HuH-7.5 (cell line): ENCODE measurements at places on chromosomes 4 and X.

DNA sequence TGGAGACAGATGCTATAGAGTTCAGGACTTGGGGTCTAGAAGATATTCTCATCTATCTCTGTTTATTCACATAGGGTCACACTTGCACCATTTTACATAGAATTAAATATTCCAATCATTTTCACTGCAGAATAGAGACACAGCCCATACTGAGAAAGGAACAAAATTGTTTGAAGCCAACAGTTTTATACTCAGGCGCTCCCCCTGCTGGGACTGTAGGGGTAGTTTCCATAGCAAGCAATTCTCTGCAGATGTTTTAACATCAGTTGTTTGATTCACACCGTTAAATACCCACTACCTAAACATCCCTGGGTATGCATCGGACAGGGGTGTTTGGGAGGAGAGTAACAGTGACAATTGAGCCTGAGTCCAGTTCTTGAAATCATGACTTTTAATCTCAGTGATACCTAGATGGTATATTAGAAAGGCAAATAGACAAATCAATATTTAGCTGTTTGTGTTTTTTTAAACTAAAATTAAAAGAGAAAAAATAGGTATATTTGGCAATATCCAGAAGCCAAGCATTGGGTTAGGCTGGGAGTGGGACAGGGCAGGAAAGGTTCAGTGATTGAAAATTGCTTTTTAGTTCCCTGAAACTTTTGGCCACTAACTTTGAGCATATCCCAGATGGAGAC lies 33.8 kb downstream of the LONRF3 start:
- DNase-seq, result peak; percentile 13

DNA sequence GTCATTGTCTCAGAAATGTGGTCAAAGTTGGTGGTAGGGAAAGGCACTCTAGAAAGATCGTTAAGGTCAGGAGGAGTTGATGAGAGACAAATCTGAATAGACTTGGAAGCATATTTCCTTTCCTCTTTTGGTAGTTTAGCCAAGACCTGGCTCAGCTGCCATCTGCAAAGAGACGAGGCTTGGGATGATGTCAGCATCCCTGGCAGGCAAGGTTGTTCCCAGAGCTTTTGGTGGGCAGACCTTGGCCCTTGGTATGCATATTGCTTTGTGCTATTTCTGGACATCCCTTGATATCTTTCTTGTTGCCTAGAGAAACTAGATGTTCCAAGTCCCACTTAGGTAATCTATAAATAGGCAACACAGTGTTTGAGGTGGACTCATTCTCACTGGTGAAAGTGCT lies 82.4 kb upstream of the NAF1 start:
- no peak for DNase-seq

- DNase-seq, result no peak
Observed at GRCh38 chrX:133837091-133837490, 148.3 kb downstream of the GPC3 start.

GRCh38 chr4:55447831-55448230 lies 52.1 kb downstream of the TMEM165 start:
- no peak for DNase-seq

GRCh38 chr4:130738233-130738632 lies 1642.3 kb downstream of the C4orf33 start:
- DNase-seq, result no peak

GRCh38 chr4:85370400-85371032 lies 104.4 kb upstream of the ARHGAP24 start:
- DNase-seq, result peak; percentile 3

GRCh38 chr4:43113196-43113595 lies 220.7 kb downstream of the GRXCR1 start:
- DNase-seq, result no peak
